ENCODE measurements at places on chromosomes 4 and X. TPM values are rescaled to one million over a fixed set of nuclear protein-coding genes. Genes with fewer than 3 reads are reported as not detected.

Gene APELA
- total RNA-seq: not detected

Gene NAP1L3
- 0.64 TPM for total RNA-seq

Gene GABRG1
- total RNA-seq: not detected

Gene ENAM
- not detected for total RNA-seq

Gene MCF2
- total RNA-seq: 1.6 TPM

Gene ALG13
- 65.4 TPM for total RNA-seq

Gene PCYT1B
- not detected for total RNA-seq

Gene STBD1
- 3.6 TPM for total RNA-seq
